MM.1S (cell line): ENCODE measurements at places on chromosomes 1 and 21.
A peak's percentile ranks its signal among the peaks of the same experiment; 100 is the strongest.

DNA sequence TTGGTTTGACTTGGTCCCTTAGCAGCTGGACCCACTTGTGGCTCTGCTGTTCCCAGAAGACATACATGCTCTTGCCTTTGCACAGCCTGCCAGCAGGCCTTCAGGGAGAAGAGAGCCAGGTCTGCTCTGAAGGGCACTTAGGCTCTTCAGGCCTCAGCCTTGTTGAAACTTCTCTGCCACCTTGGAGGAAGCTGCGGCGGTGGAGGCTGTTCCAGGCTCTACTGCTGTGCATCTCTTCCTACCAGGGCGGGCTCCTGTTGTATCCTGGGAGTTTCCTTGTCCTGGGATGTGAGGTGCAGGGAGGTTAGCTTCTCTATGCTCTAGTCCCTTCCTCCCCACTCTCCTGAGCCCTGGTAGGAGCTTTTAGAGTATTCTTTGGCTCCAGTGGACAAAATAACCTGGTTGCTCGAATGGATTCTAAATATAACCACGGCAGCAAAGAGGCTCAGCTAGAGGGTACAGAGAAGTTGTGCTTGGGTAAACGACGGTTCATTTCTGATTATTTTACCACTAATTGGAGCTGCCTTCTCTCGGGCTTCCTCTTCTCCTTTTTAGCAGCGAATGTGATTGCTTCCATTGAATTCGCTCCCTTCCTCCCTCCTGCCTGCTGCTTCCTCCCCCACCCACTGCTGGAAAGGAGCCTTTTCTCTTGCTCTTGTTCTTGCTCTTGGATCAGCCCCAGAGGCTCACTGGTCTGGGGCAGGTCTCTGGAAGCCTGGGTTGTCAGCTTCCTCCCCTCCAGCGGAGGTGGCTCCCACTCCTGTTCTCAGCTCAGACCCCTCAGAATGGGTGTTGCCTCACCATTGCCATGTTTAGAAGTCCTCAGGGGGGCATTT lies 126.6 kb upstream of the CACNA1E start:
- no peak for DNase-seq

DNA sequence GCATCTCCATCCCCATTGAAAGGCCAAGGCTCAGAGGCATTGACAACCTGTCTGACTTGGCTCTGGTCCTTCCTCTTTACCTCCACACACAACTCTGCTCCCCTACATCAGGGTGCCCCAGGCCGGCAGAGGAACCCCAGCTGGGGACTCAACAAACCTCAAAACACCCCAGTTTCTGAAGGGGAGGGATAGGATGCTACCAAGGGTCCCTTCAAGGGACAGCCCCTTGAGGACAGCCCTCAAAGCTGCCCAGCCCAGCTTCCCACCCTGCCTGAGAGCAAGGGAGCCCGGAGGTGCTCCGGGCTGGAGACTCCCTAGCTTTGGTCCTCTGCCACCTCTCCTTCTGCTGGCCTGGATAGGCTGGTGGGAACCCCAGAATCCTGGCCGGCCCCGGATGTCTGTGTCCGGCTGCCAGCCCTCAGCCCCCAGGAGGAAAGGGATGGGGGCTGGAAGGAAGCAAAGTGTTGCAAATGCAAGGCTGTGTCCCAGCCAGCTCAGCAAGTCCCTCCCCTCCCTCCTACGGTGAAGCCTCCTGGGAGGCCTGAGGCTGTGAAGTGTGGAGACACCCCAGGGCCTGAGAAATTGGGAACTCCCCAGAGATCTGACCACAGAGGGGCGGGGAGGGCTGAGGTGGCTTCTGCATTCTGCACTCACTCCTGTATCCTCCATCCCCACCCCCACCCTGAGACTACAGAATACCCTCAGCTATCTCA lies 1.1 kb upstream of the MARCKSL1 start:
- peak; percentile 87 for DNase-seq

DNA sequence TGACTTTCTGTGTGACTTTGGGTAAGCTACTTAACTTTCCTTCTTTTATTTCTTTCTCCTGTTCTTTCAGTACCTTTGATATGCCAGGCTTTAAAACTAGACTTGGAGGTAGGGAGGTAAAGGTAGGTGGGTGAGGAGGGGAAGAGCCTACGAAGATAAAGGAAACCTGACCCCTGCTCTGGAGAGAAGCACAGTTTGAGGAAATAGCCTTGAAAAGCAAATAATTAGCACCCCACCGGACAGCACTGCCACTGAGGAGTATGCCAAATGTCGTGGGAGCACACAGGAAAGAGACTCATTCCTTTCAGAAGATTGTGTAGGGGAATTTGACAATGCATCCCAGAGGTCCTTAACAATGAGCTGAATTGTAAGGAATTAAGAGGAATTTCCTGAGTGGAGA lies 65.2 kb upstream of the SPAG17 start:
- no peak for DNase-seq

GRCh38 chr1:90357995-90358394 lies 359.1 kb downstream of the BARHL2 start:
- peak; percentile 82 for DNase-seq

- DNase-seq, result no peak
Observed at GRCh38 chr1:17706445-17706844, 48.7 kb upstream of the ACTL8 start.

GRCh38 chr1:8423692-8424538 lies 106.0 kb downstream of the SLC45A1 start:
- DNase-seq, result no peak

GRCh38 chr1:153963850-153964331 lies 554 bp upstream of the SLC39A1 start:
- DNase-seq, result peak; percentile 34

GRCh38 chr1:169024800-169025271 lies 81.7 kb upstream of the ATP1B1 start:
- no peak for DNase-seq

DNA sequence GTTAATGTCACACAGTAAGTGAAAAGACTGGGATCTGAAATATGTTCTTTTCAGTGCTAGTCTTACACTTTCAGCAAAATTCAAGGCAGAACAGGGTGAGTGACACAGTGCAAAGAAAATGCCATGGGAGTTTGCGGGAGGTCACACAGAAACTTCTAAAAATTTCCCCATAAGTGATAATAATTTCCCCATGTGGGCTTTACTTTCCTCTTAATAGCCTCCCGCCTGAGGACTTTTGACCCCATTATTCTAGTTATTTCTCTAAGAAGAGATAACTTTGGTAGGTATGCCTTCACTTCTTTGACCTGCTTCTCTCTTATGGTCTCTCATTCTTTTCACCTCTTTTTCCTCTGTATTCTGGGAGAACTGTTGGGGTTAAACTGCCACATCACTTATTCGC lies 8.1 kb upstream of the DNAH14 start:
- no peak for DNase-seq
